Midbrain (tissue), 1 donor: ENCODE measurements at places on chromosomes 7 and 10.

DNA sequence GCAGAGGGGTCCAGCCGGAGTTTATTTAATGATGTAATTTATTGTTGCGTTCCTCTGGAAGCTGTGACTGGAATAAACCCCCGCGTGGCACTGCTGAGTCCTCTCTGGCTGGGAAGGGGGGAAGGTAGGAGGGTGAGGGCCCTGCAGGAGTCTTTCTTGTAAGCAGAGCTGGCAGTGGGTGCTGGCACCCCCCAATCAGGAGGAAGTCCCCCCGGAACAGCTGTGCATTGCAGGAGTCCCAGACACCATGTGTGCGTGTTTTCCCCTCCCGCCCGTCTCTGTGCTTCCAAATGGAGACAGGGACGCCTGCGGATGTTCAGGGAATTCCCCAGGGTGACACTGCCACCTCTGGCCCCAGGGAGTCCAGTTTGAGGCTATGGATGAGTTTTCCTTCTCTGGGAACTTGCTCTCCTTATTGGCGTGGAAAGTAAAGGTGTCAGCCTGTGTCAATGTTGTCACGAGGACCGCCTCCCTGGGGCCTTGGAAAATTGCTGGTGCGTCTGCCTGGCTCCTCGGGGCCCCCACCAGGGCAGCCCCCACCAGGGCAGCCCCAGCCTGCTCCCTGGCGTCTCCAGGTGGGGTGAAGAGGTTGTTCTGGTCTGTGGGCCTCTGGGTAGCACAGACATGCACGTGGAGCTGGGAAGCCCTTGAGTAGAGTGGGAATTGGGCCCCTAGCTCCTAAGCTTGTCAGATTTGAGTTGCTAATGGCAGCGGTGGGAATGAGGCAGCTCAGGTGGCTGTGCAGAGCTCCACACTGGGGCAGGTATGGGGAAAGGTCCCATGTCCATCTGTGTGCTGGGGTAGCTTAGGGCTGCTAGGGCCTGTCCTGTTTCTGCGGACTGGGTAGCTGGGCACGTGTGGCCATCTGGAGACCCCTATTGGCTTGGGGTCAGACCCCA lies 2.7 kb downstream of the FZD9 start:
- no peak for DNase-seq

- DNase-seq, result no peak
Observed at GRCh38 chr7:83326223-83326622, 163.5 kb upstream of the PCLO start.

- DNase-seq, result no peak
Observed at GRCh38 chr7:18889436-18889835, 228.0 kb downstream of the TWIST1 start.

DNA sequence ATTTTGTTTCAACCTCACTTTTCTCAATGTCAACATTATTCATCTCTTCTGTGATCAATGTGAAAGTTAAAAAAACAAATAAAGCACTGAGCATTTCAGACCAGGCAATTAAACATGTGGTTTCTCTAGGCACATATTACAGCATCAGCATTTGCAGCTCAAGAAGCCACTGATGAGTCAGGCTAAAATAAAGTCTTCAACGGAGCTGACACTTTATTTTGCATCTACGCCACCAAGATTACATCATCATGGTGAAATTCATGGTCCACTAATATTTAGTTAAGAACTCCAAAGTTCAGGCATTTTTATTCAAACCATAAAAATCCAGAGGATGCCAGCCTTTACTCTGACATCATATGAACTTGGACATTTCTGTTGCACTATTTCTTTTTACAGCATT lies 33.0 kb downstream of the MAGI2 start:
- no peak for DNase-seq

DNA sequence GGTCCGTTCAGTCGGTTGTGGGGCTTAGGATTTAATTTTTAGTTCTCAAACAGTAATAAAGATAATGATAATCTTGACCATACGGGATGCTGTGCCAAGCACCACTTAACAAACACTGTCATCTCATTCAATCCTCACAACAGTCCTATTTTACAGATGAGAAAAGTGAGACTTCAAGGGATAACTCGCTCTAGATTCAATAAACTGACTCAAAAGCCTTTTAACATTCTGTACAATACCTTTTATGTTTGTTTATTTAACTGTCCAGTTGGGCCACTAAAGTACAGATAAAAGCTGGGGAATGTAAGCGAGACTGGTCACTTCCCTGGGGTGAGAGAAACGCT lies 437 bp upstream of the CFAP69 start:
- DNase-seq, result no peak

- DNase-seq, result no peak
Observed at GRCh38 chr7:74141705-74142104, 32.5 kb upstream of the EIF4H start.

GRCh38 chr7:45701701-45702510 lies 127.7 kb downstream of the ADCY1 start:
- no peak for DNase-seq

- no peak for DNase-seq
Observed at GRCh38 chr7:11124856-11125559, 151.3 kb downstream of the PHF14 start.

DNA sequence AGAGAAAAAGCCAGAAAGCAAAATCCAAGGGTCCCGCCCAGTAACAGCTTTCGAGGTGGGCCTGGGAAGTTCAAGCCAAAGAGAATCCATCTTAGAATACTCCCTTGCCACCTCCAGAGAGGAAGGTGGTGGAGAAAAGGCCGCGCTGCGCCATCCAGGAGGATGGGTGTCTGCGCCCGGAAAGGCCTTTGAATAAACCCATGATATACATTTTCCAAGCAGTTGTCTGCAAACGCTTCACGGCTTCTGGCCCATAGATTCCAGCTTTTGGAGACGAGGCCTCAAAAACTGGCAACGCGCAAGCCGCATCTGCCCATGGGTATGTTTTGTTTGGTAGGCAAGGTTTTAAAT lies 17.8 kb downstream of the RGS10 start:
- no peak for DNase-seq
